ENCODE measurements at places on chromosomes 16 and 17.

DNA sequence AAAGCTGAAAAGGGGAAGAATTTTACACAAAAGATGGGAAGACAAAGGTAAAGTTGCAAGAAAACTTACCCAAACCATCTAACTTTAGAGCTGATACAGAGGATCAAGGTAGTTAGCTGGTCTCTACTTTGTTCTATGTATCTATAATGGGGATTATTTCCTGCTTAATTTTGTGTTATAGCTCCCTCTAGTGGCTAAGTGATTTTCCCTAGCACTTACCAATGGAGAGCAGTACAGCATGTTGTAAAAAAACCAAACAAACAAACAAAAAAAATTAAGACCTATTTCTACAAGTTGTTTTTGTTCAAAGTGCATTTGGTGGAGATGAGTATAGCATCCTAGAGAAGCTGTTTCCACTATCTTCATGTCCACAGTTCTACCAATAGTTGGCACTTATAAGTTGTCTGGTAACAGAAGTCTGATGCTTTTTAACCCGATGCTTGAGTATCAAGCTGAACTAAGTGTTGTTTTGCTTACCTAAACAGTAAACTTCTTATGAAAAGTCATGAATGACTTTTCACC is 7.5 kb downstream of the SRSF1 start:
- no peak for DNase-seq

- no peak for DNase-seq
These were observed 64.3 kb downstream of the PGS1 start for GRCh38 chr17:78442648-78443218.

DNA sequence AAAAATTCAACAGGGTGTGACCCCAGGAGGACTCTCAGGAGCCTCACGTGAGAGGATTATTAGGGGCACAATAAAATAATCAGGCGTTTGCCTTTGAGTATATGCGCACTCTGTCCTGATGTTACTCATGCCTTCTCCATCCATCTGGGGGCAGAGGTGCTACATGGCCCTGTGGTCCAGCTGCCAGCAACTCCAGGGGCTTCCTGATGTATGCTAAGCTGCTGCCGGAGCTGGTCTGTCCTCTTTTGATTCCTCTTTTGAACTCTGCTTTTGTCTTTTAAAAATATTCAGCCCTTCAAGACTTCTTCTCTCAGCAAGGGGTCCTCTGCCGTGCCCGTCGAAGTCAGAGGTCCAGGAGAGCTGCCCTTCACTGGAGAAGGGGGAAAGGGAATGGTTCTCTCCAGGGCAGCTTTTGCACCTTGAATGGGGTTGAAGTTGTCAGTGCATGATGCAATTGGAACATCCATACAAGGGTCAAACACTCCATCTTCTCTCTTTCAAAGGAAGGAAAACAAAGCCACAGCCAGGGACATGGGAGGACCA is 431.4 kb downstream of the SHISA9 start:
- DNase-seq: no peak

DNA sequence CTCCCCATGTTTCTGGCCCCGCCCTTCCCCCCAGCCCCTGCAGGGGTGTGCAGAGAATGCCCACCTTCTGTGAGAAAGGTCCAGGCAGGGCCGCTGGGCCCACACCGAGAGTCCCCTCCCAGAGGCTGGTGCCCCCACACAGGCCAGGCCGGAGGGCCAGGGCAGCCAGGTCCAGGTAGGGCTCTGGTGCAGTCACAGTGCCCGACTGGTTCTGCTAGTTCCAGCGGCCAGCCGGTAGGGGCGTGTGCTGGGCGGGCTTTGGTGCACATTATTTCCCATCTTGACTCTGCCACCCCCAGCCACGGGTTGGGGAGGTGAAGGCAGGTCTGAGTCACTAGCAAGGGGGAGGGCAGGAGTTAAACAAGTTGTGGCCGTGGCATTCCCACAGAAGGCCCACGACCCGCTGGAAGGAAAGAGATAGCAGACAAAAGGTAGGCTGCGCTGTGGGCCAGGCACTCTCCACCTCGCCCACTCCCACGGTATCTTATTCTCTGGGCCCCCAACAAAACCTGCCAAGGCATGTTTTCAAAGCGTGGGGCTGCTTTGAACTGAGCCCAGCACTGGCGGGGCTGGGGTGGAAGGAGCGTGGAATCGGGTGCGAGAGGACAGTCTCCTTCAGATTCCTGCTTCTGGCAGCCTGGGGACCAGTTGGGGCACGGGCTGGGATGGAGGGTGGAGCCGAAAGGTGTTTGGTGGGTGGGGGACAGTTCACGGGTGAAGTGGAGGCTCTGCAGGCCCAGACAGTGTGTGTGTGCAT is 1.9 kb downstream of the EPN3 start:
- no peak for DNase-seq

GRCh38 chr17:57881143-57881542 is 31.3 kb upstream of the MRPS23 start:
- peak; percentile 70 for DNase-seq
